ENCODE measurements at places on chromosomes 7 and 10.

DNA sequence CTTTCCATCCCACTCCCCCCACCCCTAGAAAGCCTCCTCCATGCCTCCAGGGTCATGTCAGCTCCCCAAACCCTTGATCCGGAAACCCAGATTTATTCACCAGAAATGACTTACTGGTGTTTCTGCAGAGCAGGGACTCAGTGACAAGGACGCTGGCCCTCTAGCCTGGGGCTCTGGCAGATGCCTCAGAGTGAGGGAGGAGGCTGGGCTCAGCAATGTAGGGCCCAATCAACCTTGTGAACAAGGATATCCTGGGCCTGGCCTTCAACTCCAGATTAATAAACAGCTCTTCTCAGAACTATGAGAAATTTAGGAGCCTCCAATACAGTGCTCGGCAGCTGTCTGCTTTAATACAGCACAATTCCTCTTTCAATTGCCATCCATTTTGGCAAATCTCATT is at the start of gene MBL2:
TSS of gene MBL2 (minus strand) at position 162 of the 400 bp plus-strand sequence. CDS start 1,149 bp downstream, outside the sequence.
- no peak for DNase-seq

- no peak for DNase-seq
Observed at GRCh38 chr7:100613412-100614175, 1.3 kb downstream of the MOSPD3 start.

DNA sequence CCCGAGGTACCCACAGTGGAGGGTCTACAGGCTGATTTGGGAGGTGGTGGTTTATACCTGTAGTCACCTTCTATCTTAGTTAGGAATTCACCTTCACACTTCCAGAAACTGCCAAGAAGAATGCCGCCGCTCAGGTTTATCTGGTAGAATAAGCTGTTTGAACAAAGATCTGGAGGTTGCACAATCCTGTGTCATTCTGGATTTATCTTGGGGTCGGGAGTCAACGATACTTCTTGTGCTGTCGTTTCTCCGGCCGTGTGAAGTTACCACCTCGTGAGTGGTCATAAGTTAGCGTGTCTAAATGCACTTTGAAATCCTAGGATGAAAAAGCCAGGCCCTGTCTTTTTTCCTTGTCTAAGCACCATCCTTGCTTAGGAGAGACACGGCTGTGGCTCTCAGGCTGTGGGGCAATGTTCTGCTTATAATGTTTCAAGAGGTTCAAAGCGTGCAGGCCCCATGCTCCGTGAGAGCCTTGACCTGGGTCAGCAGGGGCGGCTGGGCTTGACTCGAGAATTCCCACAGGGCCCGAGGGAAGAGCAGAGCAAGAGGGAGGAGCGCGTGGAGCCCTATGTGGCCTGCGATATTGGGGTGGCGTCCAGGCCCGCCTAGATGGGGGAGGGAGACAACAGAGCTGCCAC is 35.5 kb downstream of the GRIFIN start:
- no peak for DNase-seq

DNA sequence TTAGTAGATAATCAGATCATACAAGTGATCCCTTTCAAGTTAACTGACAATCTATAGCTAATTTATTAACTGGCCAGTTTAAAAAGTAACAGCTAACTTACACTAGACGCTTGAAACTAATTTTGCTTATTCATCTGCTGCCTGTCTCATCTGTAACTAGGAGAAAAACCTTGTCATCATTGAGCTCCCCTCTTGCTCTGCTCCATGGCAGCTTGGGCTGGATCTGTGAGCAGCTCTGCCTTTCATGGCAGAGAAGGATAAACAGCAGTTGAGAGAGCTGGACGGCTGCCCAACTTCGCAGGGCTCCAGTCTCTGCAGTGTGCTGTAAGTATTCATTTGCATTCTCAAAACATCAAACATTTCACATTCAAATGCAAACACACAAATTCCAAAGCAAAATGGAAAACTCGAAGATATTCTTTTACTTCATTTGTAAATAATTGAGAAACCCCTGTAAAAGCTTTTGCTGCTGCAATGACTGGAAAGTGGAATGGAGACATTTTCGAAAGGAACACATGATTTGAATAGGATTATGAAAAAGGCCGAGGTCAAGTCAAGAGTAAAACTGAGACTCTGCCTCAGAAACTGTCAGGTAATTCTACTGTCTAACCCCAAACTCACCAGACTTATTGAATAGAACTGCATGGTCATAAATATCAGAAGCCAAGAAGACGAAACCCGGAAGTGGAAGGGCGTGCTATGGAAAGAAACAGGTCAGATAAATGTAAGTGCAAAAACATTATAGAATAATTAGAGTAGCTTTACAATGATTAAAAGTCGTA is 17.6 kb downstream of the SLC35B4 start:
- no peak for DNase-seq

GRCh38 chr7:104089061-104089460 is 99.6 kb upstream of the RELN start:
- DNase-seq: no peak

GRCh38 chr7:38160003-38160571 is 18.0 kb upstream of the STARD3NL start:
- DNase-seq: no peak

GRCh38 chr10:119243967-119244366 is 36.6 kb downstream of the GRK5 start:
- DNase-seq: no peak

GRCh38 chr7:118286131-118286530 is 61.6 kb downstream of the ANKRD7 start:
- DNase-seq: no peak

DNA sequence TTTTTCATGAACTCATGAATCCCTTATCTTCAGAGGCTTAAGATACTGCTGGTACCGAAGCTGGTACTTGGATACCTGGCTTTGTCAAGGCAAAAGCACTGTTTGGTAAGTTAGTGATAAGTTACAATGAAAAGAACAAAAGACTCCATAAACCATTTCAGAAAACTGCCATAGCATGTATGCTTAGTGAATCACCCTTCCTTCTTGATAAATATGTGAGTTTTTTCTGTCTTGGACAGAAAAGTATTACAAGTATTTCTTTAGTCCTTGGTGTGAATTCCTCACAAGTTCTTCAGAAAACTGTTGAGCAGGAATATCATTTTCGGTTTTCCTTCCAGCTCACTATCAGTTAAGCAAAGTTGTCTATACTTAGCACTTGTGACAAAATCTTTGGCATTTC is 25.6 kb downstream of the PUS7 start:
- no peak for DNase-seq

DNA sequence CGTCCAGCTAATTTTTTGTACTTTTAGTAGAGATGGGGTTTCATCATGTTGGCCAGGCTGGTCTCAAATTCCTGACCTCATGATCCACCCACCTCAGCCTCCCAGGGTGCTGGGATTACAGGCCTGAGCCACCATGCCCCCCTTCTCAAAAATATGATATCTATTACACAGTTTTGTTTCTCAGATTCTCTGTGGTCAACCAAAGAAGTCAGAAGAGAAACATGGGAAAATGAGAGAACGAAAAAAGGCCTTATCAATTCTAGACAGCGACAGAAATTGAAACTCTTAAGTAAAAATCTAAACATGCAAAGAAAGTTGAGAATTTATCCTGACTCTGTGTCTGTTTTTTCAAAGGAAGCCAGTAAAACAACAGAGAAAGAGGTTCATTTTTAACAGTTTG is 283.8 kb upstream of the PLXDC2 start:
- no peak for DNase-seq

DNA sequence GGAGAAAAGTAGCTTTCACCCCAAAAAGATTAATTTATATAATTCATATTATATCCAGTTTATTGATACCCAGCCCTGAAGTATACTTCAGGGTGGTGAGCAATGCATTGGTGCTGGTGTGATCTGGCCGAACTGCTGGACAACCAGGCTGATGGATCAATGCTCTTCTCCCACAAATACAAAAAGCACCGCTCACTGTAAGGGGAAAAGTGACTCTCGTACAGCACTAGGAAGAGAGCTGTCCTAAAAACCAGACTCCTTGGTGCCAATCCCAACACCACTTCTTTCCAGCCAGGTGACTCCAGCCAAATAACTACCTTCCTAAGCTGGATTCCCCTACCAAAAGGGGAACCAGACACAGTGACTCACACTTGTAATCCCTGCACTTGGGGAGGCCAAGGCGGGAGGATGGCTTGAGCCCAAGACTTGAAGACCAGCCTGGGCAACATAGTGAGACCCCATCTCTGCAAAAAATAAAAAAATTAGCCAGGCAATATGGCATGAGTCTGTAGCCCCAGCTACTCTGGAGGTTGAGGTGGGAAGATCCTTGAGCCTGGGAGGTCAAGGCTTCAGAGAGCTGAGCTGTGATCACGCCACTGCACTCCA is 13.1 kb upstream of the TNPO3 start:
- DNase-seq: no peak

DNA sequence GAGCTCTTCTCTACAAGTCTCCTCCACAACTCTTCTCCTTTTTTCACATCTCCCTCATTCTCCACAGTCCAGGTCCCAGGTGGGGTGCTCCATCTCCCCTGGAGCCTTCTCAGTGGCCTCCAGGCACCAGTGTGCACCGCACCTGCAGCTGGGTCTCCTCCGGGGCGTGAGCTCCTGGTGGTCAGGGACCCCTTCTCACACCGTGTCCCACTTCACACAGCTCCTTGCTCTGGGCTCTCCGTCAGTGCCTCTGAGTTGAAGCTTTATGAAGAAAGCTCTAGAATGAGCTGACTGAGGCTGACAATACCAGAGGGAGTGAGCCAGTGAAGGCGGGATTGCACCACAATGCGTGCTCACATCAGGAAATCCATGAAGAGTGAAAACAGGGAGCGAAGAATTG is 290.2 kb downstream of the DNAJB6 start:
- DNase-seq: no peak

DNA sequence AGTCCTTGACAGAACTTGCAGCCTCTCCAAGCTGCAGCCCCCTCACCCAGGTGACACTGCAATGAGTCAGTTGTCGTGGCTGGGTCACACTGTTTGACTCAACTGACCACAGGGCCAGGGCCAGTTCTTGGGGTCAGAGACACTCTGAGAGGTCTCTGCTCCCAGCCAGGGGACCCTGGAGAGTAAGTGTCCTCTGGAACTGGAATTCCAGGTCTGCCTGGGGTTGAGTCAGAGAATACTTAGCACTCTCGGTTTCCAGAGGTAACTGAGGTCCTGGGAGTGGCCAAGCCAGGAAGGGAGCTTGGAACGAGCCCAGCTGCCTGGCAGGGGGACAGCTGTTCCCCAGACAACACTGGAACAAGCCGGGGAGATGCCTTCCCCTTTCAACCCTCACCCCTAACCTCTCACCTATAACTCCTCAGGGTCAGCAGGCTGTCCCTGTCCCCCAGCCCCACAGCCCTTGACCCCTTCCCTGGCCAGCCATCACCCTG is 2.2 kb upstream of the MYL10 start:
- DNase-seq: no peak

GRCh38 chr10:46539596-46540411 is 16.7 kb downstream of the GPRIN2 start:
- DNase-seq: no peak

DNA sequence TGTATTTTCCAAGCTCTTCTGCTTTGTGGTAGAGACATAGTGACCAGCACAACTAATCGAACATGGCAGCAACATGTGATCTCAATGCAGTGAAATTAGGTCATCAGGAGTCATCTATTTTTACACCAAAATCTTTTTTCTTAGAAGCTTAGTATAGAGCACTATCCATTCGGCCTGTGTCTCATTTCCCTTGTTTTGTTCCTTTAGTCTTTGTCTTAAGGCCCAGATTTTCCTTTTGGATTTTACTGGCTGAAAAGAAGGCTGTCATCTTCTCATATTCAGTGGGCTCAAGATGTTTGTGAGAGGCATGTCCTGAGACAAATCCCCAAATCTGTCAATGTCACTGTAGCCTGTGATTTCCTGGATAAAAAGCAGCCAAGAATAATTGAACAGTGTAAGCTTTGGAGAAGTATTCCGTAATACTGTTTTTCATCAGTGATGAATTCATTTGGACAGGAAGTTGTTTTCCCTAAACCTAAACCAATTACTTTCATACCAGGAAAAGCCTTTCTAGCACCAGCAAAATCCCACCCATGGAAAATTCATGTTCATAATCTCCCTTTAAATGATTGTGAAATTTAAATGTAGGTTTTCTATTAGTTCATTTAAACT is 55.2 kb downstream of the MAGI2 start:
- DNase-seq: no peak

All from iPS DF 19.7 (cell line).